Lower lobe of right lung (tissue), 2 donors: ENCODE measurements at places on chromosomes 12 and 14. TPM values are rescaled to one million over a fixed set of nuclear protein-coding genes. Genes with fewer than 3 reads are reported as not detected.

DNA sequence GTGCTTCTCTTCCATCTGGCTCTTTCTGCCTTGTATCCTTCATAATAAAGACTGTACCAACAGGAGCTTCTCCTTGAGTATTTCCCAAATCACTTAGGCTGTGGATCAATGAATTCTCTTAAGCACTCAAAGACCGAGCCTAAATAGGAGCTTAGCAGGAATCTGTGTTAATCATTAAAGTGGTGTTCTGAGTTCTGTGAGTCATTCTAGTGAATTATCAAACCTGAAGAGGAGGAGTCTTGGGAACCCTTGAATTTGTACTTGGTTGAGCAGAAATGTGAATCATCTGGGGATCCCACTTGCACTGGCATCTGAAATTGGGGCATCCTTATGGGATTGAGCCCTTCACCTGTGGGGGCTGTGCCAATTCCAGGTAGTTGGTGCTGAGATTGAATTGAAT lies 946.2 kb downstream of the BCL11B start:
- DNase-seq: no peak

PDE3A gene
- 5.5 TPM for total RNA-seq

B3GNT4 gene
- 0.30 TPM for total RNA-seq

- DNase-seq: no peak
Measured at GRCh38 chr14:93185349-93185720, 218 bp downstream of the LYSET start.

TPPP2 gene
- total RNA-seq: not detected

CISTR gene
- not detected for total RNA-seq

GRCh38 chr12:65825507-65826352 lies 1.4 kb downstream of the HMGA2 start:
- DNase-seq: peak; percentile 48

GRCh38 chr14:64680714-64681065 lies 23.5 kb upstream of the PLEKHG3 start:
- DNase-seq: no peak

DNA sequence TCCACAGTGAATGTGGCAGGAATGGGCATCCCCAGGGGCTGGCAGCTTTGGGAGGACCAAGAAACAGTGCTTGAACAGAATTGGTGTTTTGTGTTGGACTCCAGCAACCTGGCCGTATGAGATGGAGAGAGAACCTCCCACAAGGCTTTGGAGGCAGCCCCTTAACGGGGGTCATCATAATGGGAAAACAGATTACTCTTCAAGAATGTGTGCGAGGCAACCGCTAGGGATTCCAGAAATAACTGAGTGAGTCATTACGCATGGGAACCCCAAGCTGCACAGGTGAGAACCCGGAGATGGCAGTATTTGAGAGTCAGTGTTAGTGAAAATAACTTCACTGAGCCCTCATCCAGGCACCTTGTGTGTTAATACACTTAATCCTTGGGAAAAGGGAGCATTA lies 567.8 kb upstream of the TBX3 start:
- DNase-seq: no peak

GRCh38 chr12:95857799-95858198 lies 953 bp upstream of the SNRPF start:
- DNase-seq: no peak

DNA sequence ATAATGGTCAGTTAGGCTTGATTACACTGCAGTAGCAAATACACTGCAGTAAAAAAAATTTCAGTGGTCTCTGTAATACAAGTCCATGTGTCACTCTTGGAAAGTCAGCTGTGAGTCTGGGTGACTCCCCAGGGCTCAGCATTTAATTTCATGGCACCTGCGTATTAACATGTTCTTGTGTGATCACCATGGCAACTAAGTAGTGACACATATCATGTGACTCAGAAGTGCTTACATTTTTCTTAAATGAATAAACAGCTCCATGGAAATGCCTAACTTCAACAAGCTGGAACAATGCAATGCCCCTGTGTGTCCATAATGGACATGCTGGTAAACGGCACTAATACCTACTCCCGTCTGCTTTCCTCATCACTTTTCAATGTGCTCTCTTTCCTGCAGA lies 88.5 kb upstream of the ANO4 start:
- DNase-seq: no peak

GRCh38 chr14:72738161-72738611 lies 155.7 kb downstream of the DPF3 start:
- no peak for DNase-seq

DNM1L gene
- 40.9 TPM for total RNA-seq

POTEM gene
- not detected for total RNA-seq

DNA sequence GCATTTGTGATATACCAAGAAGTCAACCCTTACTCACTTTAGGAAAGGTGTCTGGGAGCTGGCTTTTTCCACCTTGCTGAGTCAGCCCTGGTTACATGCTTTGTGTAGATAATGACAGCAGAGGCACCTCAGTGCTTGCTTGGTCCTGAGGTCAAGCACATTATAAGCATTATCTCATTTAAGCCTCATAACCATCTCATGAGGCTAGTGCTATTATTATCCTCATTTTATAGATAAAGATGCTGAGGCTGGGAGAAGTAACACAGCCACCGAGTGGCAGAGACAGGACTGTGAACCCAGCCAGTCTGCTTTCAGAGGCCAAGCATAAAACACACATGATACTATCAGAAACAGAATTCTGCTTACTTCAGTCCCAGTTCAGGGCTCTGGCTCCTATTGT lies 29.4 kb downstream of the MAX start:
- no peak for DNase-seq
